Activated effector memory CD4-positive, alpha-beta T cell treated with anti-CD3 and anti-CD28 coated beads, Interleukin-2, amount 50 U/mL, for 16 hours (primary cell): ENCODE measurements at places on chromosomes 2 and 18.
A peak's percentile ranks its signal among the peaks of the same experiment; 100 is the strongest.

DNA sequence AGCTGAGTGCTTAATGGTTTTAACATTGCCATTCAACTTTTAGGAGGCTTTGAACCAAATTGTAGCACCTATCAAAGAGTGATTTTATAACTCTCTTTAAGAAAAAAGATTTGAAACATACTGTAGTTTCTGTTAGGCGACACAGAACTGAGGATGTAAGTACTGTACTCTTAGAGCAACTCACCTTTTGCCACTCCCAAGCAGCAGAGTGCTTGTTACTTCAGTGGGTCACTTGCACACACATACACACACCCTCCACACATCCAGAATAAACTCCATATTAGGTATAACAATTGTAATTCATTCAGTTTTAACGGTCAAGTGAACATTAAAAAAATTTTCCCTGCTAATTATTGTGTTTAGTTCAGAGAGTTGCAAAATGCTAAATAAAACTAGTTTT lies 118.3 kb downstream of the CAMKMT start:
- no peak for DNase-seq

DNA sequence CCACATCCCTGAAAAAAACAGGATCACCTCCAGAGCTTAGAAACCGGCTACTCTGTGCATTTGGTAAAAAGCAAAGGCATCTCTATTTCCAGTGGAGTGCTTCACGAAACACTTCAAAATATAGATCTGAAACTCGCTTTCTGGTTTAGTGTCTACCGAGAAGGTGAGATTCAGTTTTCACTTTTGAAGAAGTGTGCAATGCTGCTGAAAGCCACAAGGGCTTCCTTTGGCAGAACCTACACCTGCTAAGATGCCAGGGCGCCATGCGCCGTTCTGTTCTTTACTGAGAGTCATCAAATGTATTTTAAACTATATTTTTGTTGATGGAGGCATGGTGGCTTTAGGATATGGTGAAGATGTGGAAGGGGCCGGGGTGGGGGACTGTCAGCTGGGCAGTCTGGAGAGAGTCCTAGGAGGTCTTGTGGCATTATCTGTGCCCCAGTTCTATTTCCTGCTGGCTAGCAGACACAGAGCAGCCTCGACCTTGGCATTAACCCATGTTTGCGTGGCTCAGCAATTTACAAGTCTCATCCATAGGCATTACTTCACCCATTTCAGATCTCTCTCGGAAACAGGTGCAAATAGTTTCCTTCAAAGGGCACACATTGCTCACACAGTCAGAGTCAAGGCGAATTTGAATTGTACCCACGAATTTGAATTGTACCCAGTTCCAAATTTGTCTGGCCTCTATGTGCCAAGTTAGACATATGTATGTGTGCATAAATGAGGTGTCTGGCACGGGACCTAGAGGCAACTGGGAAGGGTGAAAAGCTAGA lies 46.7 kb upstream of the KCNF1 start:
- peak; percentile 74 for DNase-seq

DNA sequence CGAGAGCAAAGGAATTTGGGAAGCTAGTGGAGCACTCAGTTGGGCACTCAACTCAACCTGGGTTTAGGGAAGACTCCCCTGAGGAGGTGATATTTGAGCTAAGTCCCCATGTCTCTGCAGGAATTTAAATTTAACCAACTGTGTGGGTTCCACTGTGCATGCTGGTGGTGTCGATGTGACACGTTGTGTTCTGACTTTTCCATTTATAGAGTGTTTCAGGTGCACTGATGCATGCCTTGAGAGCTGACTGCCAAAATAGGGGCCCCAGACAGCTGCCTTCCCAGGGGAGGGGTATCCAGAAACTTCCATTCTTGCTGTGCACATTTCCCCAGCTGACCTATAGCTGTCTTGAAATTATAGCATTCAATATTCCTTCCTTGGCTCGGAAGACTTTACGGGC lies 63.7 kb upstream of the BCL2L11 start:
- no peak for DNase-seq

DNA sequence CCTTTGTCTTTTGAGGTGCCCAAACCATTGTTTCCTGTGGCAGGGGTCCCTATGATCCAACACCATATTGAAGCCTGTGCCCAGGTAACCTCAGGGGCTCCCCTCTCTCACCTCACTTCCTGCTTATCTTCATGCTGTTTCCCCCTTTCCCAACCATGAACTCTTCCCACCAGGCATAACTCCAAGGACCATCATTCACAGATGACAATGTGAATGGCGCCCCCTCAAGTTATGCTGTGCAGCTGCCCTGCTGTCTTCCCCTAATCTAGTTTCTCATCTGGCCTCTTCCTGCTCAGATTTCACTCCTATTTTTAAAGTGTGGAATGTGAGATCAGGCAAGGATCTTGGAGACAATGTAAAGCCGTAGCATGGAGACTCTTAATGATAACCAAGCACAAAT lies 1.4 kb downstream of the GMPPA start:
- DNase-seq, result no peak

DNA sequence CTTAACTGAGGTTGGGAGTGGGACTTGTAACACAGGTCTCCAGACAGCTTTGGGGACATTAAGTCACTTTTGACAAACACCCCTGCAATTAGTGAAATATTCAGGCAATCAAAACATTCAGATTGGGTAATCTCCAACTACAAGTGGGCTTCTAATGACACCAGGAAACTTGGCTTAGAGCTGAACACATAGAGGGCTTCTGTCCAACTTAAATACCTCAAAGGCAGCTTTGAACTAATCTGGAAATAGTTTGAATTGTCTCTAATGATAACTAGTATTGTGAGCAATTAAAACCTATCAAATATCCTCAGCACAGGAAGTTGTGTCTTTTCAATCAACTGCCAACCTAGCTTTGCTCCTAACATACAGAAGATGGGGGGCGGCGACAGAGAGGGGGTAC lies 5.1 kb upstream of the ASPRV1 start:
- no peak for DNase-seq

DNA sequence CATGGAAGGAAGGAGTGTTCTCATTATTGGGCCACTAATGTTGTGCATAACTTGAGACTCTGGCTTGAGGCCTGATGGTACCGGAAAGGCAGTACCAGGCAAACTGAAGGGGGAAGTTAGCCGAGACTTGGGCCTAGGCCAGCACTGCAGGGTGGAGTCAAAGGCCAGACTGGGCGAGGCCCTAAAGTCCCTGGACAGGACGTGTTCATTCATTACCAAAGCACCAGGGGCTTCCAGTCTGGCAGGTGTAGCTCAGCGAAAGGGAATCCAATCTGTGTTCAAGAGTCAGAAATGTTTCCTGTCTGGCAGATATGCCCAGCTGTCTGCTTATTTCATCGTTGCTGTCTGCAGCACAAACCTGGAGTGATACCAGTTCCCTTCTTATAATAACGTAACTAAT lies 4.7 kb upstream of the ITSN2 start:
- DNase-seq, result no peak

DNA sequence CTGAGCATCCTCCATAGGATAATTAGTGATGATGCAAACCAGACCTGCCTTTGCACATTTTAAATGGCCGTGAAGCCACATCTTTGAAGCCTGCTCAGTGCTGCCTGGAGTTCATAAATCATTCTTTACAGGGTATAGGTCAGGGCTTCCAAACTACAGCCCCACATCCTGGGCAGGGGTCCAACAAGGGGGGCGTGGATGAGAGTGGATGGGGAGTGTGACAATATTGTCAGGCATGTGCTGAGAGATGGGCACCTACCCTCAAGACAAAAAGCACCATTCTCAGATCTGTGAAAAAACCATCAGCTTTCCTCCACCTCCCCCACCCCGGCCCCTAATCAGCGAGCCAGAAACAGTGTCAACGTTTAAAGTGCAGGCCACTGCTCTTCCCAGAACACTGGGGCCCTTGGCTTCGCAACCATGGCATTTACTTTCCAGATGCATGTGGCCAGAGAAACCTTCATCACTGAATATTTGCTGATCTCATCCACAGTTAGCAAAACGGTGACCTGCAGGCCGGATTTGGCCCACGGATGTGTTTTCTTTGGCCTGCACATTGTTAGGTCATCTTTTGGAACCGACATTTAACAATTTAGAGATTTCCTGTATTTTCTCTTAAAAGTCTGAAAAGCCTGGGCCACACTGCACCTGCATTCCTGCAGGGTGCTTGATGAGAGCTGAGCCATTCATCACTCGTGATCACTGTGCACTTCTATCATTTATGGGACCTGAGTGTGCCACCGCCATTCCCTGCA lies 130.7 kb downstream of the ANKRD44 start:
- no peak for DNase-seq

DNA sequence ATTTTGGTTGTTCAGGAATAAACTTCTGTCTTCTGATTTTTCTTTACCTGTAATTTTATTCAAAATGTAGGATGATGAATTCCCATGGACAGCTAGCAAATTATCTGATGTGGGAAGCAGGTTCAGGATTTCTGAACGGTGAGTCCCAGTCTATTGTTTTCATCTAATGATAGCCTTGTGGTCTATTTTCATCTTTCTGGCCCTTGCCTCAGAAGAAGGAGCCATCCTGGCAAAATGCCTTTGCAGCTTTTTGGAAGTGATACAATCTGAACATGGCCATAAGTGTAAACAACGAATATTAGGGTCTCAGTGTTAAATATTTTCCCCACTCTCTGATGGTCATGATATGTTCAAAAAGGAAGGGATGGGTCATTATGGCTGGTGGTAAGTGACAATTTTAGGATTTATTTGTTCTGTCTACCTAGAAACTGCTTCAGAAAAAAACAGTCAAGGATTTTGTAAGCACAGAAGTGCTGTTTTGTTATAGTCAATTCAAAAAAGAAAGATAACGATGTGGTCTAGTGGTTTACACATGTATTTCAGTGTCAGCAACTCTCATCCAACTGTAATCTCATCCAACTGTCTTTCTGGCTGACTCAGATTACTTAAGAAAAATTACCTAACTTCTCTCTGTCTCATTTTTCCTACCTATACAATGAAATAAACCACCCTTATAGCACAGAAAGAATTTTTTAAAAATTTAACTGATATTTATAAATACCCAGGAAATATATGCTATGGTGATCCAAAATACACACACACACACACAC lies 272.6 kb upstream of the ERBB4 start:
- DNase-seq, result no peak

DNA sequence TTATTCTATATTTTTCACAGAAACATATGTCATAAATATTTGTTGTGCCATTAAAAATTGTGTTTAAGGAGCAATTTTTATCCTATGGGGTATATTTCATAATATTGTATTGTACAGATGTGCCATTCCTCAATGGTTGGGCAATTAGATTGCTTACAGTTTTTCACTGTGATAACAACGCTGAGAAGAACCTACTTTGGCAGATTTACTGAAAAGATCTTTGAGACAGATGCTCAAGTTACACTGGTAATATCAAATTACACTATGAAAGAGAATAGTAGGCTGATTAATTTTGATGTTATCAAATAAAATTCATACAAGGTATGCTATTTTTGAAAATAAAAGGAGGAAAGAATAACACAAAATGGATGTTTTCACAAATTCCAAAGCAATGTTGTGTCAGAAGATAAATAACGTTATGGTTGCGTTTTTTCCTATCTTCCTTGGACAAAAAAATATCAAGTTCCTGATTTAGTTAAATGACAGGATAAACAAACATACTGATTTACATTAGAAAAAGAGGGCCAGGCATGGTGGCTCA lies 335.1 kb upstream of the ZNF521 start:
- no peak for DNase-seq

DNA sequence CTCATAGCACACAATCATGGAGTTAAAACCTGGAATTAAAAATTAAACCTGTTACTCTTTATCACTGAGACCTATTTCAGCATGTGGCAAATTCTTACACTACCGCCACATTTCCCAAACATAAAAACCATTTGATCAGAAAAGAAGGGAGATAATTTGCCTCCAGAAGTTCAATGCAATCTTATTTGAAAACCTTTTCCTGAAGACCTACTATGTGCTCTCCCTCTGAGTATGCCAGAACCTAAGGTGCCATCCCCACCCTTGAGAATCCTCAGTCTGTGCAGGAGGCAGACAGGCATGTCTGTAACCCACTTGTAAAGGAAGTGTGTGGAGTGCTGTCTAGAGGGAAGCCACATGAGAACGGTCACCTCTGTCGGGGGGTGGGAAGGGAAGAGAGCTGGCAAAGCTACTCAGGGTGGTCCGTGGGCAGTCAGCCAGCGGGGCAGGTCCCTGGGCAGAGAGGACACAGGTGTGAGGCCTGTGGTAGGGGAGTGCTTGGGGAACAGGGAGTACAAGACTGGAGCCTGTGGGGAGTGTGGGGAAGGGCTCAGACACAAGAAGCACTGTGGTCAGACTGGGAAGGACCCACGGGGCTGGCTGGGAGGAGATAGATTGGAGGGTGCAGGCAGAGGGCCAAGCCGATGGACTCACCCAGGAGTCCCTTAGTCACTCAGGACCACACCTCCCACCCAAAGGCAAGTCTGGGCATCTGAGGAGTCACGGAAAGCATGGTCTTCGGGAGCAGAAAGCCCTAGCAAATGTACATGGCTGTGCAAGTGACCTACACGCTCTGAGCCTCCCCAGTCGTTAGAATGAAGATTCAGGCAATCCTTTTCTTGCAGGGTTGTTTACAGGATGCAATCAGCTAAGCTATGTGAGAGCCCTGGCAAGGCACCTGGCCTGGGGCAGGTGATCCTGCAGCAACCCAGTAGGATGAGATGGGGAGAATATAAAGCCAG lies 22.8 kb downstream of the CRACDL start:
- DNase-seq, result peak; percentile 54

- DNase-seq, result no peak
Observed at GRCh38 chr18:49837889-49838288, 24.6 kb upstream of the ACAA2 start.

GRCh38 chr2:59967691-59968090 lies 585.8 kb downstream of the BCL11A start:
- DNase-seq, result no peak

DNA sequence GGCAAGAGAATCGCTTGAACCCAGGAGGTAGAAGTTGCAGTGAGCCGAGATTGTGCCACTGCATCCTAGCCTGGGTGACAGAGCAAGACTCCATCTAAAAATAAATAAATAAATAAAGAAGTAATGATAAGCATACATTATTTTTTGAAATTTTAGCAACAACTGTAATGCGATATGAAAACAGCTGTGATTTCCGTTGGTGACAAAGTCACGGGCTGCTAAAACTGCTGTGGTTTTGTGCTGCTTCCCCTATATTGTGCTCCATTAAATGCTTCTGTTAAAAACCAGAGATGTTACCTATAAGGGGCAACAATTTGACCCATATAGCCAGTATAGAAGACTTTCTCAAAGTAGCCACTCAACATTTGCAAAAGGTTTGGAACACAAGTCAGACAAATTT lies 8.3 kb downstream of the TRIM54 start:
- no peak for DNase-seq

GRCh38 chr2:61233581-61233980 lies 71.6 kb downstream of the C2orf74 start:
- no peak for DNase-seq
